Lung (tissue), 17 donors: ENCODE measurements at places on chromosomes 12 and 14. TPM values are rescaled to one million over a fixed set of nuclear protein-coding genes. Genes with fewer than 3 reads are reported as not detected.

DNA sequence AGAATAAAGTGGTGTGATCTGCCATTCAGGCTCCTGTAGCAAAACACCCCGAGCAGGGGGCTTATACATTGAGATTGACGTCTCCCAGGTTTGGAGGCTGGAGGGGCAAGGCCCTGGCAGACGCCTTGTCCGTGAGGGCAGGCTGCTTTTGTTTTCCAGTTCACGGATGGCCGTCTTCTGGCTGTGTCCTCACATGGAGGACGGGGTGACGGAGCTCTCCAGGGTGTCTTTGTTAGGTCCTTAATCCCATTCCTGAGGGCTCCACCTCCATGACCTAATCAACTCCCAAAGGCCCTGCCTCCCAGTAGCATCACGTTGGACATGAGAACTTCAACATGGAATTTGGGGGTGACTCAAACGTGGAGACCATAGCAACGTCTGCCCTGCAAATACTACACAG is 147.7 kb downstream of the KIF26A start:
- no peak for DNase-seq

DNA sequence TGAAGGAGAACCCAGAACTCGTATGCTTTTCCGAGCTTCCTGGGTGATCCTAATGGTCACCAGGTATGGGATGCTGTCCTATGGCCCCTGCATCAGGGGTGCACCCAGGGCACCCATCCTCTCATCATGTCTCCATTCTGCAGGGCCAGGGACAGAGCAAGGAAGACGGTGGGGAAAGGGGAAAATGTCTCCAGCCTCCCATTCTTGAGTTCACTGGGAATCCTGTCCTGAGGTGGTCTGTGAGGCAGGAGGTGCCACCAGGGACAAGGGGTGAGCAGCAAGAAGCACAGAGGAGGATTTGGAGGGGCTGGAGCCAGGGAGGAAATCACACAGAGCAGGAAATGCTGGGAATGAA is 14.9 kb upstream of the SLC6A12 start:
- DNase-seq = no peak

DNA sequence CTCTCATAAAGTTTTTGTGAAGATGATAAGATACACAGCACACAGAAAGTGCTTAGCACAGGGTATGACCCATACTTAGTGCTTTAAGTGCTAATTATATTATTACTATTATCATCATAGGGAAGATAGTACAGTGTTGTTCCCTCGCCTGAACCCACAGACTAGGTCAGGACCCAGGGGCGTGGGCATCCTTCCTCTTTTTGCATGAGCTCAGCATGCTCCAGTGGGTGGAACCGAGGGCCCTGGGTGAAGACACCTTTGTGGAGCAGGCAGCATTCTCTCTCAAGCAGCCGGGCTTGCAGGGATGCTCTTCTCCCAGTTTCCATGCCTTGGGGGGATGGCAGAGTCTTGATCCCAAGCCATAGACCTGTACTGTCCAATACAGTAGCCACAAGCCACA is 34.8 kb downstream of the CRACR2A start:
- DNase-seq = no peak

The MEG3 gene
- polyA plus RNA-seq = 21.6 TPM

DNA sequence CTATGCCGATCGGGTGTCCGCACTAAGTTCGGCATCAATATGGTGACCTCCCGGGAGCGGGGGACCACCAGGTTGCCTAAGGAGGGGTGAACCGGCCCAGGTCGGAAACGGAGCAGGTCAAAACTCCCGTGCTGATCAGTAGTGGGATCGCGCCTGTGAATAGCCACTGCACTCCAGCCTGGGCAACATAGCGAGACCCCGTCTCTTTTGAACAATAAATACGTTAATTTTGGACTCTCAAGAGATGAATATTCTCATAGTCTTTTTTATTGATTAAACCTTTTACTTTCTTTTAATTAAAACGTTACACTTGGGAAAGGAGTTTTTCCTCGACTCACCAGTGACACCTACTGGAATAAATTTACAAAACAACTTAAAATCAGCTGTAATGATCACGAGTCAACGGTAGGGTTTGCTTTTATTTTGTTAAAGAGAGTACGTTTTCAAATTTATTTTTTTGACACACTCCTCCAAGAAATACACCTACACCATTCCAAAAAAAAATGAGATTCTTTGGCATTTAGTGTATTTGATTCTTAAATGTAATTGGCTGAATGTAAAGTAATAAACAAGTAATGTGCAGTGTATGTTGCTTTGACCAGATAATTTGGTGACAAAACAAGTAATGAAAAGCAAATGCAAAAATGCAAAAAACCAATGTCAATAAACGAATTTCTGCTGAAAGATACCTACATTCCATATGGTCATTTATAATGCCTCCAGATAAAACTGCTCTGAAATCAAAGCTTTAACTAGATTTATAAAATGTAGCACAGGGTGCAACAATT is 687 bp upstream of the RPS29 start:
- peak; percentile 54 for DNase-seq

The SIX6 gene
- not detected for polyA plus RNA-seq
